Stimulated activated CD4-positive, alpha-beta T cell treated with anti-CD3 and anti-CD28 coated beads, Interleukin-2, amount 100 ng/mL, for 24 hours (primary cell): ENCODE measurements at places on chromosomes 1 and 21.

DNA sequence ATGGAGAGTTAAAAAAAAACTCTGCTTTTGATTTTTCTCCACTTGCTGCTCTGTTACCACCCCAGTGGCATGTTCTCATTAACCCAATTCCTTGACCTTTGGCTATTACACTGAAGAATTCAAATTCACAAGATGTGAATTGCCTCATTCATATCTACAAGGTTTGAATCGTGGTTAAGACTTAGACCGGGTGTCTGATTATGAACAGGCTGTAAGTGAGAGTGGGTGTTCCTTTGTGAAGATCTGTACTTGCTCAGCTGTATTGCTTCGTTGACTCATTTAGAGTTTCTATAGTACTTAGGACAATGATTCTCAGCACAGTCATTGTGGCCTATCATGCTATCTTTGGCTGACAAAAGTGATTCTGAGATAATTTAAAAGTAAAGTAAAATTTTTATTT, 36.4 kb downstream of the DNM3 start:
- DNase-seq = no peak

DNA sequence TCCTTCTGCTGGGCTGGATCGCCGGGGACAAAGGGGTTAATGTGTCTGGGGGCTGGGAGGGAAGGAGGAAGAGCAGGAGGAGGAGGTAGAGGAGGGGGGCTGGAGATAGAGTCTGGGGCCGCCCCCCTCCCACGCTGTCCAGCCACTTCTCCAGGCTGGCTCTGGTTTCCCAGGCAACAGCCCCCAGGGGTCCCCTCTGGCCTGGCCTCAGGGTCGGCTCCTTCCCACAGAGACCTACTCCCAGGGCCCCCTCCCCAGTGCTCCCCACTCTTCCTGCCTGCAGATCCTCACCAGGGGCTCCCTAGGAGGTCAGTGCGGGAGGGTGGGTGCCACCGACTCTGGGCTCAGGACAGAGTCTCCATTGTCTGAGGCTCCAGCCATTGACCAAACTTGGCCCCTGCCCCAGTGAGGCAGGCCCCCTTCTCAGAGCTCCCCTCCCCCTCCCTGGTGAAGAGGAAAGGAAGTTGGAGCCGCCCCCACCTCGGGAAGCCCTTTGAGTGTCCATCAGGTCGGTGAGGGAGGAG, 34.1 kb downstream of the ARHGEF10L start:
- DNase-seq = no peak

DNA sequence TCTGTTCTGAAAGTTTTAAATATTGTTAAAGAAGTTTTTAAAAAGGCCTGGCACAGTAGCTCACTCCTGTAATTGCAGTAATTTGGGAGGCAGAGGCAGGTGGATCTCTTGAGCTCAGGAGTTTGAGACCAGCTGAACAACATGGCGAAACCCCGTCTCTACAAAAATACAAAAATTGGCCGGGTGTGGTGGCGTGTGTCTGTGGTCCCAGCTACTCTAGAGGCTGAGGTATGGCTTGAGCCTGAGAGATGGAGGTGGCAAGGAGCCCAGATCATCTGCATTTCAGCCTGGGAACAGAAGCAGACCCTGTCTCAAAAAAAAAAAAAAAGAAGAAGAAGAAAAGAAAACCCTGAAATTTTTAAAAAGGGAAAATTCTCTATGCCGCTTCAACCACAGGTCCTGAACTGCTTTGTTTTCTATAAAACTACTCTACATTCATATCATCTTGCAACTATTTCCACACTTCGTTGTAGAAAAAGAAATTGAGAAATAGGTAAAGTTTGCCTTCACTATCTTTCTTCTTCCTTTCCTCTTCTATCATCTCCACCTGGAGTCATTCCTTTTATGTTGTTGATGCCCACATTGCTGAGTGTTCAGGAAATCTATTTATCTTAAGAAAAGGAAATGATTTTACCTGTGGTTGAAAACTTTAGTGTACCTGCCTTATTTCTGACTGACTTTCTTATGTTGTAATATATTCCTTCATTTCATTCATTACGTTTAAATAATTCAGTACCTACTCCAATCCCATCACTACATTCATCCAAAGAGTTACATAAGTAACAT, 1.7 kb downstream of the ATP6V1G3 start:
- no peak for DNase-seq

DNA sequence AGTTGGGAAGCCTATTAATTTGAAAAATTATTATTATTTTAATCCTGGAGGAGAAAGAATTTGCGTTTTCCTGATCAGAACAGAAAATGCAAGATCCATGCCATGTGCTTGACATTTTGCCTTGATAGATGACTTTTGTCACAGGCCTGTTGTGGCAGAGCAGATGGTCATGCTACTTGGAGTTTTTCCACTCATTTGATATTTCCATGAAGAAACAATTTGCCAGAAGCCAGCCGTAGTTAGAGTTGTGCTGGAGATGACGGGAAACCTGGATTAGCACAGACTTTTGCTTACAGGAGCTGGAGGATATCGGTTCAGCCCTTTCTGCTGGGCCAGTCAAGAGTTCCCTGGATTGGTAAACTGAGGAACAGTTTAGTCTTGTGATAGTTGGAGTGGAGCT, 3.2 kb downstream of the RCAN3 start:
- no peak for DNase-seq

DNA sequence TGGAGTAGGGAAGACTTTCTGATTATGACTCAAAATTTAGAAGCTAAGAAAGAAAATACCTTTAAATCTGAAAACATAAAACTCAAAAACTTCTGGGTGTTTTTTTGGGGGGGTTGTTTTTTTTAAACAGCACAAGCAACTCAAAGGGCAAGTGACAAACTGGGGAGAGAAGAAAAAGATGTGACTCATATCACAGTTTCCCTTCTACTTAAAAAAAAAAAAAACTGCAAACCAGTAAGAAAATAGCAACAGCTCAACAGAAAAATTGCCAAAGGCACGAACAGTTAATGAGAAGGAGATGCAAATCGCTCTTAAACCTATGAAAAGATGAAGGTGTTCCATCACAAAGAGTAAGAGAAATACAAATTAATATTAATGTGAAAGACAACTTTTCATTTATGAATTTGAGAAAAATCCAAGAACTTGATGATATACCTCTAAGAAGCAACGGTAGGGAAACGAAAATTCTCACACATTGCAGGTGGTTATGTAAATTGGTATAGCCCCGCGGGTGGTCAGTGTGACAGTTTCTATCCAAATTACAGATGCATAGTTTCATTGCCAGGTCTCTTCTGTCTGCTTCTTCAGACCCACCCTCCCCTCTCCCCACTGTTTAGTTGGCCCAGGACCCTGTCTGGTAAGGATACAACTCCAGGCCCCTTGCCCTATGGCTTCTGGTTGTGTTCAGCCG, 9.0 kb downstream of the IFNAR2 start:
- no peak for DNase-seq

DNA sequence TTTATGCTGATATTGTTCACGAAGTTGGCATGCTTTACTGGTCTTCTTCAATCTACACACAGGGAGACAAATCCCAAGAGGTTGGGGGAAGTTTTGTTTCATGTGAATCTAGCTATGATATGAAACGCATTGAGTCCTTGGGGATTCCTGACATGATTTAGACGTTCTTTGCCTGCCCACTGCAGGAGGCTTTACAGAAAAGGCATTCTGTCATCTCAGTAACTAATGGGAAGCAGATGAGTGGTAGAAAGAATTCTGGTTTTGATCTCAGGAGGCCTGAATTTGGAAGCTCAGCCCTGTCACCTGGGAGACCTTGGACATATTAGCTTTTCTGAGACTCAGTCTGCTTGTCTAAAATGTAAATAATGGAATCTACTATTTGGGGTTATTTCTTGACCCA, 383.0 kb upstream of the NFIA start:
- no peak for DNase-seq

- DNase-seq = no peak
These were observed 23.9 kb downstream of the S1PR1 start for GRCh38 chr1:101260556-101261350.

- no peak for DNase-seq
These were observed 111.0 kb downstream of the PTPN14 start for GRCh38 chr1:214440219-214440965.

DNA sequence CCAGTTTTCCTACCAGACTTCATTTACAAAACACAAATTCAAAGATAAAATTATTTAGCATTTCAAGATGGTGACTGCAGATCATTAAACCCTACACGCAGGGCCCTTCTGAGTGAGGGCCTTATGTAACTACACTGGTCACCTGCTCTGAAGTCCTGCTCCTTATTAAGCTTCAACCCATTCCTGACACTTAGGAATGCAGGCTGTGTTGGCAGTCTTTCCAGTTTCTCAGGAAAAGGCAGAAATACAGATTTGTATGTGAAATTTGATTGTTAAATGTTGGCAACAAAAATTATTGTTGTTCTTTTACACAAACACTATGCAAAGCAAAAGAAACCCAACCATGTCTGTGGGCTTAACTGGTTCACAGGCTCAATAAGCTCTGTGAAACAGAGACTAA, 25.8 kb upstream of the BCAS2 start:
- DNase-seq = no peak

DNA sequence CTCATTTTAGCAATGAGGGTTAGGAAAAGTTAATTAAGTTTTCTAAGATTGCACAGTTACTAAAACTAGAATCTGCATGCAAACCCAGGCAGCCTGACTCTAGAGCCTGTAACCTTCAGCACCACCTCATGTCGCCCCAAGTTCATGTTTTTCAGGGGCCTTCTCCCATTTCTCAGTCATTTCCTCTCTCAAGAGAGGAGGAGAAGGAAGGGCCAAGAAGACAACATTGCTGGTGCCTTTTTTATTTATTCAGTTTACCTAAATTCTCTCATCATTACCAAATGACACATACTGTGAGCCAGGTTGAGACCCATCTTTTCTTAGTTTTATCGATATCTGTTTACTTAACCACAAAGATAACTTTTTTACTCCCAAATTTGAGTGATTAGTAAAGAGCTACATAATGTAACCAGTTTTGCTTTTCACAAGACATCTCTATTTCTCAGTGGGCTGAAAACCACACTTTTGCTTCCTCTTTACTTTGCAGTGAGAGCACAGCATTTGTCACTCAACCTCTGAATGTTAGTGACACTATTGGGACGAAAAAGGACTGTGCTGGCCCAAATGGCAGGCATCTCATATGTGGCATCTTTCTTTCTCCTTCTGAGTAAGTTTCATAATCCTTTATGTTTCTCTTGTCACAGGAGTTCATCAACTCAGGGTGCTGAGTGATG, at the start of gene CD101:
Gene CD101, plus strand, starts transcription at position 507 of the 674 bp plus-strand sequence. Its CDS starts 58 bp downstream, at position 565.
- peak; percentile 34 for DNase-seq

- peak; percentile 15 for DNase-seq
These were observed 32.2 kb downstream of the HSPG2 start for GRCh38 chr1:21904704-21905520.

DNA sequence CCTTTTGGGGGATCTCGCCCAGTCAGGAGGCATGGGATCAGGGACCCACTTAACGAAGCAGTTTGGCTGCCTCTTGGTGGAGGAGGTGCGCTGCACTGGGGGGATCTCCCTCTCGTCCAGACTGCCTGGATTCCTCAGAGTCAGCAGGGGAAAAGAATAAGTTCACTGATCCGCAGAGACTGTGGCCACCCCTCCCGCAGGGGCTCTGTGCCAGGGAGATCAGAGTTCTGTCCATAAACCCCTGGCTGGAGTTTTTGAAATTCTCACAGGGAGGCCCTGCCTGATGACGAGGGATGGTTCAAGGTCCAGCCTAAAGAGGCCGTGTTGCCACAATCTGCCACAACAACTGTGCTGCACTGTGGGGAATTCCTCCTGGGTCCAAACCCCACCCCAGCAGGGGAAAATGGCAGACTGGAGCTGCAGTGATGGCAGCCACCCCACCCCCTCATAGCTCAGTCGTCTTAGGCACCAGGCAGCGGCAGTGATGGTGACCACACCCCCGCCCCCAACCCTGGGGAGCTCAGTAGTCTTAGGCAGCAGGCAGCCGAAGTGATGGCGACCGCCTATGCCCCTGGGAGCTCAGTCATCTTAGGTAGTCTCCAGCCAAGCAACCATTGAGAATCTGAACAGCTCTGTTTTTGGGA, 273.8 kb upstream of the USP25 start:
- DNase-seq = no peak

DNA sequence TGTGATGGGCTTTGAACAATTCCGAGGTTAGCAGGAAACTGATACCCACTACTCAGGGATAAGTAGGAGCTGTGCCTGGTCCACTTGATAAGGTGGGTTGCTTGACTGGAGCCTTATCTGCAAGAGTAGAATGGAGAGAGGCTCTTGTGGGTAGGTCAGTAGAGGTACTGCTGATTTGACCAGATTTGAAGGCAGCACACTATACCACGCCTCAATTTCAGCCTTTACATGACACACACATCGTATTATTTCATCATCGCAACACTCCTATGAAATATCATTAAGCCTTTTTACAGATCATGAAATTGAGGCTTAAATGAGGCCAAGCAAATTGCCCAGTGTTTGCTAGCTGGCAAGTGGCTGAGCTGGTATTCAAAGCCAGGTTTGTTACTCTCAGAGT, 69.6 kb downstream of the KCNJ15 start:
- DNase-seq = no peak

DNA sequence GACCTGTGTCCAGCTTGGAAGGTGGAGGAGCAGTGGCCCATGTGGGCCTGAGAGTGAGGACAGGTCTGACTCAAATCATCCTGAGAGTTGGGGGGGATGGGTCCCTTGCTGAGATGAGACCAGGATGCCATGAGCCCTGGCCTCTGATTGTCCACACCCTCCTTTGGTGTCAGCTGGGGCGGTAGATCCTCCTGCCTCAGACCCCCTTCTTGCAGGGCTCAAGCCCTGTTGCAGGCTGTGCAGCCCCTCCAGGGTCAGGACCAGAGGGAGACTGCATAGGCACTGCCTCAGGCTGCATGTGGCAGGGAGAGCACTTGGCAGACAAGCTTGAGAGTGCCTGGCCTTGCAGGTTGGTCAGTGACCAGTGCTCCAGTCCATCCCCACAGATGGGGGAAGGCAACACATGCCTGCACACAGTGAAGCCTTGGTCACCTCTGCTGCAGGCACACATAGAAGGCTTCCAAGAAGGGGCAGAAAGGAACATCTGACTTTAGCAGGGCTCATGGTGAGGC, 82.2 kb upstream of the ACTRT2 start:
- no peak for DNase-seq

DNA sequence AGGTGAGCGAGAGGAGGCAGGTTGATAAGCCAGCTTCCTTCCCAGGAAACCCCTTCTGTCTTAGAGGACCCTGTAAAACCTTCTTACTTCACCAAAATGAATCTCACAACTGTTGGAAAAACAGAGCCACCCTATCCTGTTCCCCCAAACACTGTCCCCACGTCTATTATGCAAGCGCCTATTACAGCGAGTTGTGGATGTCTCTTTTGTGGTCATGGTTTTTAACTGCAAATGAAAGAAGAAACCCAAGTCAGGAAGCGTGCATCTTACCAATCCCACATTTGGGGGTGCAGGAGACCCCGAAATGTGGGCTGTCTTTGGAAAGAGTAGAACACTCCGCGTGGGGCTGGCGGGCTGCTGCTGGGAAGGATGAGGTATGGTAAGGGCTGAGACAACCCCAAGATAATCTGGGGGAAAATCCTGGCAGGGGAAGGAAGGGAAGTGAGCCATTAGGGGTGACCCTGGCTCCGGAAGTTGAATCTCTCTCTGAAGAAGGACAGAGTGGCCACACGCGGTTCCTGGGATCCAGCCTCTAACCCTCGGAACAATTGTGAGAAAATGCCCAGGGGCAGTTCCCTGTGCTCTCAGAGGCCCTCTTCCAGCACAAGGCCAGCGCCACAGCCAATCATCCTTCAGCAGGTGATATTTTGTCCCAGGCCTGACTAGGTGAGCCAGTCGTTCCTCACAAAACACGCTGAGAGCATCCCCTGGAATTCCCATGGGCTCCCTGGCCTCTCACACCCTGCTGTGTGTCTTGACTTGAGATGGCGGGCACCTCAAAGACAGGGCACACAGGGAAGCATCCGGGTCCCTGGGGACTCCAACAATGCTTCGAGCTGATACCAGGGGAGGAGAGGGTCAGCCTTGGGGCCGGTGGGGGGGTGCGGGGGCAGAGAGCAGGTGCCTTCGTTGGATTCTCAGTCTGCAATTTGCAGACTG, 168.5 kb upstream of the IRF2BP2 start:
- DNase-seq = peak; percentile 32
